ENCODE measurements at places on chromosomes 4 and X.

GRCh38 chr4:15901007-15901406 lies 37.5 kb downstream of the FGFBP1 start:
- DNase-seq, result no peak

DNA sequence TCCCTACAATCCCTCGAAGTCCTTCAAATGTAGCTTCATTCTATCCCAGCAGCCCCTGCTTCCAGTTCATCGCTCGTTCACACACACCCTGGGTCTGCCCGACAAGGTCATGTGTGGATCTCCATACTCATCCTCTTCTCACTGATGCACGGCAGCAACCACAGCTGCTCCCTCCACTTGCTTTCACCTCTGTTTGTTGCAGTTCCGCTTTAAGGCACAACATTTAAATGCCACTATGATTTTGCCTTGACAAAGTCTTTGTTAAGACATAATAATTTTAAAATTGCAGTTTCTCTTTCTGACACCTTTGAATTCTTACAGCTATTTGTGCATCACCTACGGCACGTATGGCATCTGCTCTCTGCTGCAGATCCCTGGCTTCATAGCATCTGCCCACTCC lies 1.8 kb downstream of the ODAPH start:
- no peak for DNase-seq

GRCh38 chr4:113007151-113007550 lies 42.3 kb upstream of the ANK2 start:
- no peak for DNase-seq

GRCh38 chr4:140331245-140331644 lies 42.2 kb upstream of the SCOC start:
- DNase-seq, result no peak

DNA sequence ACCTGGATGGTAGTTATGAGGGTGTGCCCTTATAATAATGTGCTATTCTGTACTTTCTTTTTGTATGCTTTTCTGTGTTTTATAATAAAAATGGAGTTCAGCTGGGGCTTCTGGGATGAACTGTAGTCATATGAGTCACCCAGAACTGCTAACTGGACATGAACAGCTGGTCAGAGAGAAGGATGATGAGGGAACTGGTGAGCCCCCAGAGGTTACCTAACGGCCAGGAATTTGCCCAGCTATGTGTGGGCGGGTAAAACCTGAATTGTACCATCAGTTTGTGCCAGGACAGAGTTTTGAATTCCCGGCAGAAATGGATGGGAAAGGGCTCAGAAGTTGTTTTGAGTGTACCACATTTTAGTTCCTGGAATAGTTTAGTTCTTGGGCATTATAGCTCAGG lies 138.0 kb upstream of the USP9X start:
- DNase-seq, result no peak

GRCh38 chr4:23890369-23891063 lies 669 bp upstream of the PPARGC1A start:
- DNase-seq, result no peak
